NCI-H187 (cell line): ENCODE measurements at places on chromosomes 2 and 18.
A peak's percentile ranks its signal among the peaks of the same experiment; 100 is the strongest.

DNA sequence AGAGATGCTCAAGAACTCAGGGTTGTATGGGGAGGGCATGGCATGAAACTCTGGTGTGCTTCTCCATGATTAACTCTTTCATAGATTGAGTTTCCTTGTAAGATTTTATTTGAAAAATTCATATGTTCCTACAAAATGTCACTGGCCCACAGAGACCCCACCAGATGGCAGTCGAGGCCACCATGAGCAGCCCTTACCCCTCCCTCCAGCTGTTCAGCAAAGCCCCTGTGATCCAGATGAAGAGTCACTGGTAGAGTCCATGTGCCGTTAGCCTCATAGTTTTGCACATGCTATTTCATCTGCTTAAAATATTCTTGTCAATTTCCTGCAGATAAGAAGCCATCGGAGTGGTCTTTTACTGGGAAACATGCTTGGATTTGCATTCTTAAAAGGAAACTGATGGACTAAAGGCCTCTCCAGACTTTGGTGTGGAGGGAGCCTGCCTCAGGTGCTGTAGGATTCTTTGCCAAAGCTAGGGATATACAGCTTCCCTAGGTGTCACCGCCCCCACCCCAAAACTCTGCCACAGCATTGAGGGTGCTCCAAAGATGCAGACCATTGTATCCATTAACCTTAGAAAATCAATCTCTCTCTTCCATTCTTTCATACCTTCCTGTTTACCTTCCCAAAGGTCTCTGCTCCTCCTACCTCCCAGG lies 18.8 kb downstream of the ZNF385B start:
- DNase-seq = no peak

DNA sequence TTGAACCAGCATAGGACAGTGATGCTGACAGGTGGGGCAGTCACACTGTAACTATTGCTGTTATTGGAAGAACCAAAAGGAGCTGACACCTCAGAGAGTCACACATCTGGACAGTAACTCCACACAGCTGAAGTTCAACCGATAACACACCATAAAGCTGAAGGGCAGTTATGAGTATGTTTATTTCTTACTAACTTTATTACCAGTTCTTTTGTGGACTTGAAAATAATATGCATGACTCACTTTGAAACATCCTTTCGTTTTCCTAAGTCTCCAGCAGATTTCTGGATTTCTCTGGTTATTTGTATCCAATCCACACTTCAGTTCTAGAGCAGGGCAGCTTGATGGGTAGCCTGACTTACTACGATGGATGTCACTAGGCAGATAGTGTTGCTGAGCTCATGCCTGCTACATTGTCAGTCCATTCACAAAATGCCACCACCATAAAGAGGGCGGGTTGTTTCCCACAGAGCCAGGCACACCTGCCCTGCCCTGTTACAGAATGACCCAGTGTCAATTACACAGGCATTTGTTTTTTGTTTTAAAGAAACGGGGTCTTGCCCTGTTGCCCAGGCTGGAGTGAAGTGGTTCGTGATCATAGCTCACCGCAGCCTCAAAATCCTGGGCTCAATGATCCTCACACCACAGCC lies 8.4 kb upstream of the AGBL5 start:
- DNase-seq = no peak

DNA sequence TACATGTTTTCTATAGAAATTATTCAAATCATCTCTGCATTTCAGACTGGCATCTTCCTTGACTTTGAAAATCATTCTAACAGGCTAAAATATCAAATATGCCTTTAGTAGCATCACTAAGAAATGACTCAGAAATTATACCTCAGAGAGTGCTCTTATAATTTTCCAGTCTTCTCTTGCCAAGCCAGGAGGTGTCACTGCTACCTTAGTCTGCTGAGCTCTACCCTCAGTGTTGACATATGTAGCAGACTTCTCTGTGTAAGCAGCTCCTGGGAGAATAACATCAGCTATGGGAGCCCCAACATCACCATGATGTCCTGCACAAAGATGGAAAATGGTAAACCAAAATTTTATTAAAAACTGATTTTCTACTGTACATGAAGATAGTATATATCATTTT lies 31.6 kb downstream of the NDUFS1 start:
- DNase-seq = no peak

- no peak for DNase-seq
These were observed 163.2 kb upstream of the KLF7 start for GRCh38 chr2:207328944-207329386.

DNA sequence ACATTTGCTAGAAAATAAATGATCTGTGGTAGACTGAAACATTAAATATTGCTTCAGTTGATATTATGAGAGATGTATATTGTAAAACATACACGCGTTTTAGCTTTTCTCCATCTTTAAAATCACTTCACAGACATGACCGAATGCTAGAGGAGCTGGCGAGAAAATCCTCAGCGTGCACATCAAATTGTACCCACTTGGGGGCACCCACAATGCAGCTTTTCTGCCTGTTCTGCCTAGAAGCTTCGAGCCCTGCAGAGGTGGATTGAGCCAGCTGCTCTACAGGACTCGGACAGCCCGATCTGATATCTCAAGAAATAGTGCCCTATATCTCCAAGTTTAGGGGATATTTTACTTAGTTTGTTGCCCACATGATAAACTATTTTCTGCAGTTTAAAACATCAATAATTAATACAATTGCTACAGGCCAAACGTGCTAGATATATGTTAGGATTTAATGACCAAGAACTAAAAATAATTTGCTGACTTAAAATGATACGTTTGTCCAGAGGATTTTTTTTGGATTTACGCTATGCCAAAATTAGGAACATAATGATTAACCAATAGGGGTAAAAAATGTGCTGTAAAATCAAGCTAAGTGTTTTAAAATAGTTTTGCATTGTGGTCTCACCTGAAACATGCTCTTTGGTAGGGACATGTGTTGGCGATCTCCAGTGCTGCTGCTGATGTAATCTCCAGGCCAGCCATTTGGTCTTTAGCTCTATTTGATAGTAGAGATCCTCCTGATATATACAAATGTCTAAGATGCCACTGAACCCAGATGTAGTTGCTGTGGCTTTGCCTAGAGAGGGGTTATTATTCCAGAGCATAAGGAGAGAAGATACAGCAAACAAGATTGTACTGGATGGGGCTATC lies 22.3 kb upstream of the ATP5MC3 start:
- no peak for DNase-seq

DNA sequence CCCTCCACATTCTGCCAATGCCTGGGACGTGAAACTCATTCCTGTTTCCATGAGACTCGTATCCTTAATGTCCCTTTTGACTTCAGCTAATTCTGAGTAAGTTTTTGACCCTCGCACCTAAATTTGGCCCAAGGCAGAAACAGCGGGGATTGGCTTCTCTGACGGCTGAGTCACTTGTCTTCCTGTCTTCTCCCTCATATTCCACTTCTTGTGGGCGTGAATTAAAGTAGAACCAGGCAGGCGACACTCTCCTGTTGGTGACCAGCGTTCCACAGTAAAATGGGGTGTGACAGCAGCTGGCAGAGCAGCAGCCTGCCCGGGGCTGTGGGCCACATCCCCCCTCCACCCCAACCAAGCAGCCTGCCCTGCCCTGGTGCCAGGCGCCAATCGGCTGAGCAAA lies 15.5 kb downstream of the TTC32 start:
- DNase-seq = no peak

DNA sequence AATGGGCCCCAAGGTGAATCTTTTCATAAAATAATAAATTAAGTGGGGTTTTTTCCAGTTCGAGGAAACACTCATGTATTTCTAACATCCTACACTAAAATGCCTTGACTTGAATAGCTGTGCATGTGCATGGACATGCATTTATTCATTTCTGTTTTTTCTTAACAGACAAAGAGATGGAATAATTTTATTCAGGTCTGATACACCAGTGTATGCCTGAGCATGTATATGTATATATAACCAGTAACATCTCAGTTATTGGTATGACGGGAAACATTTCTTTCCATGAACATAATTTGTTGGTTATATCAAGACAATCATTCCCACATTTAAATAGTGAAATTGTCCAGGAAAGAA lies 468.7 kb upstream of the TNP1 start:
- DNase-seq = no peak

GRCh38 chr2:239599299-239599698 lies 198.5 kb upstream of the HDAC4 start:
- no peak for DNase-seq

DNA sequence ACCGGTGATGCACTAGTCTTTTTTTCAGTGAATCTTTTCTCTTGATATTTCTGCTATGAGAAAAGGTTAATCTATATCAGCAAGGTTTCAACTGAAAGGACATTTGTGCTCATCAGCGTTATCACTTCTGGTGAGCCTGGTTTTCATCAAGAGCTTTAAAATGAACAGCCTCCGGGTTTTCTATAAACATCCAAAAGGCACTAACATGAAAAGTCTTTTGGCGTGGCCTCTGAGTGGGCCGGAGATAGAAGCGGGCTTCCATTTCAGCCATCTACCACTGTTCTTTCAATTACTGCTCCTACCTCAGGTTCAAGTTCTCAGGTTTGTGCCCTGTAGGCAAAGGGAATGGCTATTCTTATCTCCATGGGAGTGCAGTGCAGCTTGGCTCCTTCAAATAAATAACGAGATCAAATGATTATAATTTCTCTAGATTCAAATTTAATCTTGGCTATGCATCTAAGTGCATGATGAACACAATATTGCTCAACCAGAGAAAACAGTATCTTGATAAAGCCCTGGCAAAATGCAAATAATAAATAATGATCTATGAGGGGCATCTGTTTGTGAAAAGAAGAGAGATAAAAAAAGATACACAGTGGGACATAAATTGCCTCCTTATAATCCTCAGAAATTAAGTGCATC lies 314.8 kb downstream of the CDH2 start:
- DNase-seq = no peak

DNA sequence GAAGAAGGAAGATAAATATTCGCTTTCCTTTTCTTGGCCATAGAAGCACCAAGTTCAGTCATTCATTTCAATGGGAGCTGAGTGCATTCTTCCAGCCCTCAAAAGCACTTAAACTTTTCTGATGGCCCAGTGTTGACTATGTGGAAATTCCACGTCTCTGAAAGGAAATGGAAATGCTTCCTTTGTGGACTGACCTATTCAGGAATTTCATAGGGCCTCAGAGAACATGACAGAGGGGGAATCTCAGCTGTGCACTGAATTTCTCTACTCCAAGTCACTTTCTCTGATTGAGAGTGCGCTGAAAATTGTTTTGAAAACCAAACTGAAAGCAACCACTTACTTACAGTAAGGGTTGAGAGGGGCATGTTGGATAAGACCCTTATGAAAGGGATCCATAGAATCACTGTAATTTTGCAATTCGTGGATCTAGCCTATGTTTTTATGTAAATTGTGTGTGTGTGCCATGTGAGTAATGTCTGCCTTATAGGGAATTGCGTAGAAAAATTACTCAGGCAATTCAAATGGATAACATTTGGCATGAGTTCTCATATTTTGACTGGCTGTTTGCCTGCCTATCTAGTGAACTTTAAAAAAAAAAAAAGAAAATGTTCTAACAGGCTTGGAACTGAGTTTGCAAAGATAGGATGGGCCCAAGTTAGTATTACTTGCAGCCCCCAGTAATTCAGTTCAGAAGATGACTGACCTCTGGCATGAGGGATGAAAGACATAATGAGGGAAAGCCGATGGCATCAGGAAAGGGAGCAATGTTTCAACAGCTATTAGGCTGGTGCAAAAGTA lies 437.0 kb downstream of the PTPRM start:
- DNase-seq = no peak

DNA sequence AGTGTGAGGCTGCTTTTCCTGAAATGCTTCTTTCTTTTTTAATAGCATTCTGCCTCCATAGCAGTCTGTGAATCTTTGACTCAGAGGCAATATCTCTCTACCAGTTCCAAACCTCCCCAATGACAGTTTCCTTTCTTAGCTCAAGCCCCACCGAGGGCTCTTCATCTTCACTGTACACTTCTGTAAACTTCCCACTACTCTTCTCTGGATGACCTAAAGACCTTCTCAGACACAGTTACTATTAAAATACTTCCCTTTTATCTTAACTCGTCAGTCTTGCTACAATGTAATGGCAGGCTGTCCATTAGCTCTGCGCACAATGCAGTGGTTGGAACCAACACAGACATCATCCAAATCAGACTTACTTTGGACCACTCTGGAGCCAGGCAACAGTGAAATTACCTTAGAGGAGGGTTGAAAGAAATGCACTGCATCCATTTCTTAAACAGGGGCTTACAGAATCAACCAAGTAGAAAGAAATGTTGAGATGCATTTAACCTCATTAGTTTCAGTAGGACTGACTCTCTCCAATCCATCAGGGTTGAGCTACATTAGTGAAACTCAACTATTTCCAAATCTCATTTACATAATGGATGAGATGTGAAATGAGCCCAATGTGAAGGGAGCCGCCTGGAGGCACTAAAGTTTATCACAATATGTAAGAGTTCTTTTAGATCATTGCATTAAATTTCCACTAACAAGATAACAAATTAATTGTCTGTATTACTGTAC lies 343.8 kb downstream of the SETBP1 start:
- DNase-seq = no peak

GRCh38 chr2:118642501-118642900 lies 204.9 kb downstream of the EN1 start:
- no peak for DNase-seq

GRCh38 chr2:39275016-39275415 lies 31.2 kb upstream of the CDKL4 start:
- DNase-seq = no peak

DNA sequence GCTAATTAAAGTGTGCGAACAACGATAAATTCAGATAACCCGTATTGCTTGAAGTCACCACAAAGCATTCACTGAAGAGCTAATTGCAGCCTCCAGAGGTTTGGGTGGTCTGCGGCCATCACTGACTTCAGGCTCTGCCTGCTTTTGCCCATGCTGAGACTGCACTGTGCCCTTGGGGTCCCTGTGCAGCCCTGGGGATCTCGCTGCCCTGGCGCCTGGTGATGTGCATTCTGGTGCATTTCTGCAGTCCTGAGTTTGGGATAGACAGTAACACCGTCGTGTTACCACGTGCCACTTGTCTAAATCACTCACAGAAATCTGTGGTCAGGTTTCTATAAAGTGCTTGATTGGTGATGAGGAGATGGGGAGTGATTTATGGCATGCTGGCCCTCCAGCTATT lies 27.6 kb downstream of the LDLRAD4 start:
- DNase-seq = no peak

GRCh38 chr2:62334009-62334408 lies 138.1 kb downstream of the B3GNT2 start:
- DNase-seq = peak; percentile 11

DNA sequence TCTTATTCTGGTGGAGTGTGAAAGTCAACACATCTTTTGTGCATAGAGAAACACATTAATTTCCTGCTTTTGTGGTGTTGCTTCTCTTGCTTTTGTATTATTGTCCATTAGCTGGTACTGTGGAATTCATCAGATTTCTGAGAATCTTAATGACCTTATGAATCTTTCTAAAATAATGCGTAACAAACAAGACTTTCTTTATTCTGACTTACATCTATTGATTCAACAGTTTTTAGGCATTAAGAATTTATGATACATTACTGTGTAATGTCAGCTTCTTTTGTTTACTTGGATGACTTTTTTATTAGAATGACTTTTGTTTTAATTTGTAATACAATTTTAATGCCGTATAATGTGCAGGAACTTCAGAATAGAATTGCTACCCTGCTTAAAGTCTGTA lies 43.4 kb downstream of the RAB10 start:
- no peak for DNase-seq

GRCh38 chr2:198657512-198658121 lies 800.1 kb downstream of the SATB2 start:
- DNase-seq = no peak

GRCh38 chr2:98050070-98050469 lies 36.9 kb upstream of the VWA3B start:
- no peak for DNase-seq
